ENCODE measurements at places on chromosomes 3 and 15.

DNA sequence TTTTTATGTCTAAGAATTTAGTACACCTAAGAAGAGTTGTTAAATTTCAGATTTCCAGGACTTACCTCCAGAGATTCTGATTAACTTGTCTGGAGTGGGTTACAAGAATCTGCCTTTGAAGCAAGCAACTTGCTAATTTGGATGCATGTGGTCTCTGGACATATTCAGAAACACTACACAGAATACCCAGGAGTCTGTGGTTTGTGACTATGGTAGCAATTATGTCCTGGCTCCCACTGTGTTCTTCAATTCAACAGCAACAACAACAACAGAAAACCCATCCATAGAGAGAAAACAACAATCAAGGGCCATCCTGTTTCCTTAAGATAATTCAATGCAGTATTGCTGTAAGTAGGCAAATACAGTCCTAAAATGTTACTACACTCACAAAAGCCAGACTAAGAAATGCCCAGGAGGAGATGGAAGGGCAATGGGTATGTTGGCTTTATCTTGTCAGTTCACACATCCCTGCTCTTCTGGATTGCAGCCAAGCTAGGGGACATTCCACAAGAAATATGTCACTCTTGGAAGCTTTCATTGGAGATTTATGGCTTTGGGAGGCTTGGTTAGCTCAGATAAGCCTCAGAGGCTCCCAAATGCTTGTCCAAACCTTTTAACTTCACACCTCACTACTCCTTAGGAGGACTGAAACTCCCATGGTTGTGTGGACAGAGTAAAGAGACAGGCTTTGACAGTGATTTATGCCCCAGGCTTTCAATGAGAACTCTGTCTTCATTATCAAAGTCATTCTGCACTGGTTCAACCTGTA is 99.4 kb upstream of the MRPL3 start:
- no peak for DNase-seq

GRCh38 chr3:34988296-34988695 is 651.0 kb upstream of the ARPP21 start:
- DNase-seq: no peak

- no peak for DNase-seq
These were observed 119.6 kb downstream of the UACA start for GRCh38 chr15:70643783-70644125.

GRCh38 chr3:65960087-65960486 is 78.6 kb downstream of the MAGI1 start:
- DNase-seq: no peak

DNA sequence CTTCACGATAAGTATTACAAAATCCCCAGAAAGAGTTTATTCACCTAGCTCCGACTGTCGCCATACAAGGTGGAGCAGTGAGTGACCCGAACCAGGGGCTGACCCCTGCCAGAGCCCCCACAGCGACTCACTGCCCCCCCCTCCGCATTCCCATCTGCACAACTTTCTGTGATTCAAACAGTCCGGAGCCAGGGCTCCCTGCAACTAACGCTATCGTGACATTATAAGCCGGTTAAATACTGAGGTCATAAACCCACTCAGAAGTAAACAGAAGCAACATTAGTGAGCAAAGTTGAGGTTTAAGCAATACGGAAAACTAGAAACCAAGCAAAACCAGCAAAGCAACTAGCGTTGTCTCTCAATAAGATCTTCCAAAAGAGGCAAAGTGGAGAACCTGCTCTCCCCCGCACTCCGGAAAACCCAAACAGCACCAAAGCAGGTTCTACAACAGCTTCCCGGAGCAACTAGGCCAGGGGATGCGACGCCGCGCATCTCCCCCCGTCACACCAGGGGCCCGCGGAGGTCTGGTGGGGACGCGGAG is 642 bp downstream of the SCAP start:
- no peak for DNase-seq

DNA sequence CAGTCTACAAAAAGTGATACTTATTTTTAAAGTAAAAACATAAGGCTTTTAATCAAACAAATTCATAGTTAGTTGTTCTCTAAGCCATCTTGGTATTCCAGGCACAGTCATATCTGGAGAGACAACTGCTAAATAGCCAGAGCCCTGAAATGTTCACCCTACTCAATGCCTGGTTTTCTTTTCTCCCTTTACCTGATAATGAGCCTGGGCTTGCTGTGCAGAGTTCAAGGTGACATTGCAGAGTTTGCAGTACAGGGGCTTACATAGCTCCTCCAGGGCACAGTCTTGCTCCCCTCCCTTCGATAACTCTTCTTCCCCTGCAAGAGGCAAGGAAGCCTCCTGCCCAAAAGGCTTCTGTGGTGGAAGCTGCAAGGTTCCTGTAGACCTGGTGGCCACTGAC is 4.3 kb downstream of the ZMAT3 start:
- no peak for DNase-seq

DNA sequence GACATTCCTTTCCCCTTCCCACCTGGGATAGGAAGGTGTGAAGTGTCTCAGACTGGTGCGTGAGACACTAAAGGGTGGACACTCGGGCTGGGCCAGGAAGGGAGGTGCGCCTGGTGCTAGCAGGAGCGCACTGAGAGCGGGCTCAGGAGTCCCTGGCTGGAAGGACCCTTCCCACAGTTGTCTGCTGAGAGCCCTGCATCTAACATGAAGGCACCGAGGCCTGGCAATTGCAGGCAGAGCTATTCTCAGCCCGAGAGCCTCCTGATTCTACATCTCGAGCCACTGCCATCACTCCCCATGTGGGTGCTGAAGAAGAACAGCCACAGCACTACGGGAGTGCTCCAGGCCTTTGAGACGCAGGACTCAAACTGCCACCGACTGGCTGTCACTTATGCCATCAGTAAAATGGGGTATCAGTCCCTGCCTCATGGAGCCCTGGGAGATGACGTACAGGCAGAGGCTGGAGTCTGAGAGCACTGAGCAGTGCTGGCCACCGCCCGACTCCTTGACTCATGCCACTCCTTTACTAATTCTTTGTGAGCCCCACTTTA is 159.4 kb downstream of the KLF13 start:
- no peak for DNase-seq

- peak; percentile 69 for DNase-seq
These were observed 305.1 kb downstream of the LSAMP start for GRCh38 chr3:116140100-116140689.

GRCh38 chr3:5095886-5096285 is 26.2 kb upstream of the ARL8B start:
- DNase-seq: no peak

DNA sequence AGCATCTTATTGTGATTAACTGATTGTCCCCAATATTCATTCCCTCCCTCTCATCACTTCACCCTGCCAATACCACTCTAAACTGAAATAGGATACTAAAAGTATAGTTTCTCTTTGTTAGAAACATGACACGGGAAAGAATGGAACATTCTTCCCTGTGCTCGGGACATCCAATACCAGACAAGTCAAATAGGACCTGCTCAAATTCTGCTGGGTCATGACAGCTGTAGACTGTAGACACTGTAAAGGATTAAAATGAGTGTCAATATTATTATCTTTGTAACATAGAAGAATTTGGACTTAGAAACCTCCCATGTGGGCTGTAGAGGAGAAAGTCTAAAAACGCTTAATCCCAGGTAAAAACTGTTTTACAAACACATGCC is 315.0 kb upstream of the NR2E3 start:
- no peak for DNase-seq

- peak; percentile 40 for DNase-seq
These were observed 371.5 kb upstream of the GOLIM4 start for GRCh38 chr3:168467115-168467714.

- DNase-seq: no peak
These were observed 76.9 kb upstream of the RPL32 start for GRCh38 chr3:12918231-12918630.

- DNase-seq: no peak
These were observed 230.3 kb upstream of the TBL1XR1 start for GRCh38 chr3:177427540-177427939.

GRCh38 chr3:162764808-162765071 is 1268.1 kb downstream of the OTOL1 start:
- no peak for DNase-seq

DNA sequence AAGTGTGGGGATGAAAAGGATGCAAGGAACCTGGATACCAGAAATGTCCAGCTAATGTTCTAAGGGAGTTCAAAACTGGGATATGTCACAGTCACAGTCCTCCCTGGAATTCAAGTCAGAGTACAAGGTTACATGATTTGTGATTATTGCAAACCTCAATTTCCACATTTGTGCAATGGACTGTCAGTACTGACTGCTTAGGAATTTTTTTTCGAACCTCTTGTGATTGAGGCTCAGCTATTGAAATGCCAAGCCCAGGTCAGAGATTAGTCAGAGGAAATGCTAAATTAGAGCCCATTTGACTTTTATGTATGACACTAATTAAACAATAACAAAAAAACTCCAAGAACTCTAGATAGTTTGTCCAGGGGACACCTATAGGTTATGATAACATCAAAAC is 210.2 kb downstream of the THSD4 start:
- DNase-seq: no peak

- no peak for DNase-seq
These were observed 336.7 kb downstream of the LRTM1 start for GRCh38 chr3:54591157-54591556.

GRCh38 chr3:138347960-138348753 is at the start of gene MRAS:
Gene MRAS, plus strand, starts transcription at chr3:138348579. Its CDS starts 24,305 bp downstream, at chr3:138372884.
- no peak for DNase-seq

- DNase-seq: no peak
These were observed 100.2 kb downstream of the IQSEC1 start for GRCh38 chr3:12972781-12973702.

DNA sequence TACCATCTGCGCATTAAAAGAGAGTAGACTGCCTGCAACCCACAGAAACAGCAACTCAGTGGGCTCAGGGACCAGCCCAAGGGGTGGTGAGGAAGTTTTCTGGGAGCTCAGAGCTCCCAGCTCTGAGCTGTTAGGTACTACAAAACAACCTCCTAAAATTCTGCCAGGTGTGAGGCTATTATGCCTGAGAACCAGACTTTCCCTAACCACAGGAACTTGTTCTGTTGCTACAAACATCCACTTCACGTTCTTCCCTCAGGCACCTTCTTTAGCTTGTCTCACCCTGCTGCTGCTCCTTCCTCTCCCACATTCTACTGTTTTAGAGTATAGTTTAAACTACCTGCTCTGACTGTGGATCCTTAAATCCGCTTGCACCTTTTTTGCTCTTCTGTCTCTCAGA is 399.4 kb downstream of the ROBO1 start:
- DNase-seq: no peak

DNA sequence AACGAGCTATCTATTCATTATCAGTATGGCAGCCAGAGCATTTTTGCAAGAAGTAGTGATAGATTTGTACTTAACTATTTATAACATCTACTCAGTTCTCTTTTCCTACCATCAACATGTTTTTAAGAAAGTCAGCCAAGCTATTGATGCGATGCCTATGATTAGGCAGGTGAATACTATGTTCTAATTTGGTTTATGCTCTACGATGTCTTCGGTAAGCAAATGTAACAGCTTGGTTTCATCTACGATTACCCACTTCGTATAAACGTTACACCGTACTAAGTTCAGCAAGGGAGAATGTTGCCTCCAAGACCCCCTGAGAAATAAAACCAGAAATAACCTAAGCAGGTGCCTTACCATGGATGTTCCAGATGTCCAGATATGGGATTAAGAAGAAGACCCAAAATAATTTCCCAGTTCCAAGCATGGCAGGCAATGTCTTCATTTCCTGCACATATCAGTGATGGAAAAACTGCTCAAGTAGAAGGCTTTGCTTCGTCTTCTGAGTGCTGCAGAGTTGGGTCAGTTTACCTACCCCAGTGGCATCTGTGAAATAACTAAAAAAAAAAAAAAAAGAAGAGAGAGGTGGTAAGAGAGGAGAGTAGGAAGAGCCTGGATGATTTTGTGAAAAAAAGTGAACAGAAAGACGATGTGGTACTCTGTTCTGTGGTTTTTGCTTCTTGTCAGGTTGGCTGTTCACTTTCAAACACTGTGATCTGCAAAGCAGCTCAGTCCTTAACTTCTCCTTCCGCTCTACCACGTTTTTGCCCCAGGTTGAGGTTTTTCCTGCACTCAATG is at the start of gene BTLA:
Gene BTLA (minus strand): TSS at position 559 of the 798 bp plus-strand sequence. CDS start 114 bp downstream, at position 445.
- DNase-seq: no peak

GRCh38 chr15:101373577-101373976 is 78.5 kb upstream of the SNRPA1 start:
- no peak for DNase-seq

DNA sequence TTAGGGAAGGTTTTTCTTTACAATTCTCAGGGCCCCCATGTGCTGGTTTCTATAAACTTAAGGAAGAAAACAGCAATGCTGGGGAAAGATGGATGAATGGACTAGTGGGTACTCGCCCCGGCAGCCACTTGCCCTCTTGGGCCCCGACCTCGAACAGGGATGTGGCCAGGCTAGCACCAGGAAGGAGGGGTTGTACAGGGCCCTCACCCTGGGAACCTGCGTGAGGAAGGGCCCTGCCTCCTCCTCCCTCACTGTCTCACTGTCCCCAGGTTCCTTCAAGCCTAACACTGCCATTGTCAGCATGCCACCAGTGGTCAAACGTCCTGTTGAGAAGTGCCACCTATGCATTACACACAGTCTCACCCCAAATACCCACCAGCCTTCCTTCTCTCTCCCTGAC is 9.1 kb downstream of the ADAMTS17 start:
- no peak for DNase-seq

- DNase-seq: no peak
These were observed 1.2 kb downstream of the HRH1 start for GRCh38 chr3:11155341-11156025.

DNA sequence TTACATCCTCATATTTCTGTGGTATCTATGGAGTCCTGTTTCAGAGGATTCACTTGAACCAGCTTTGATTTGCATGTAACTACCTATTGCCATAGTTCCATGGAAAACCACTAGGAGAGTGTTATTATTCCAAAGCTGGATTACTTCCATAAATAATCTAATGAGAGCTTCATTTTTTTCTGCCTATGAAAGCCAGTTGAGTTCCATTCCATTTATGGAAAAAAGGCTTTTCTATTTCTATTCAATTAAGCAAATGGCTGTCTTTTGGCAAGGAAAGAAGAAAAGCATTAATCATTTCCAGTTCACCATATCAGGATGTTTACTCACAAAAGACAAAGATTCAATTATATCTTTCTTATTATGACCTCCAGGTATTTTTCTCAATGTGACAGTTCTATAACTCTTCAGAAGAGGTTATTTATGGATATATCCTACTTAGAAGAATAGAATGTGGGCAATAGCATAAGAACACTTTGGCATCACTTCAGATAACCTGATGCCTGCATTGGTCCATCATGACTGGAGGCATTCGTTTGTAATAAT is 259.9 kb upstream of the ZPLD1 start:
- DNase-seq: no peak

- DNase-seq: no peak
These were observed 13.7 kb upstream of the GJD2 start for GRCh38 chr15:34768530-34768929.

Measured in NCI-H2081 treated with DMSO at 0.1 percent for 48 hours (cell line).